ENCODE measurements at places on chromosomes 12 and 14. TPM values are rescaled to one million over a fixed set of nuclear protein-coding genes. Genes with fewer than 3 reads are reported as not detected.

The CNOT2 gene
- 75.6 TPM for total RNA-seq

DNA sequence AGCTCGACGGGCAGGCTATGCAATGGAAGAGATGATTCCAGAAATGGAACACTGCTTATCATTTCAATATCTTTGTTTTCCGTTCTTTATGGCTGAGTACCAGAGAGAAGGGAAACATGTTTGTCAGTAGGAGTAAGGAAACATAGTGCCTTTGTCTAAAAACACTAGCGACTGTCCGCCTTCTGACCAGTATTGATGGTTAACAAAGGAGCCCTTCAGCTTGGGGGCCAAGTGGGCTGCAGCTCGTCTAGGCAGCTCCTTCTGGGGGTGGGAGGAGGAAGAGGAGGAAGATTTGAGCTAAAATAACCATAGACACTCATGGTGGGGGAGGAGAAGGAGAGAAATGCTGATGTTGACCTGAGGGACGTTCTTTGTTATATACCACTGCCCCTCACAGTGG is 15.0 kb downstream of the COQ5 start:
- DNase-seq = no peak

The CCDC88C gene
- 40.6 TPM for total RNA-seq

- no peak for DNase-seq
Measured at GRCh38 chr12:67669217-67669933, 20.8 kb downstream of the DYRK2 start.

GRCh38 chr12:130752692-130753230 is 36.7 kb upstream of the RIMBP2 start:
- DNase-seq = no peak

GRCh38 chr12:92070864-92071445 is 74.7 kb downstream of the BTG1 start:
- DNase-seq = no peak

GRCh38 chr14:101506211-101506925 is 54.9 kb upstream of the DIO3 start:
- no peak for DNase-seq

DNA sequence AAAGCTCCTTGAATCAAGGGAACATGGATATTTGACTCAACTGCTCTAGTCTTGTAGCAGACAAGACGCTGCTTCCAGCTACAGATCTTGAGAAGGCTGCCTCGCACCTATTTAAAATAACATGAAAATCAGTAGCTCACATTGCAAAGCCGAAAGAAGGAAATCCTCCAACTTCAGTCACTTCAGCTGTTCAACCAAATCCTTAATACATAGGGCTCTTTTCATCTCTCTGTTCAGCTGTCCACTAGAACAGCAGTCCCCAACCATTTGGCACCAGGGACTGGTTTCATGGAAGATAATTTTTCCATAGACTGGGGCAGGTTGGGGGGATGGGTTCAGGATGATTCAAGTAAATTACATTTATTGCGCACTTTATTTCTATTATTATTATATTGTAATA is 1116.0 kb upstream of the TMEM132C start:
- no peak for DNase-seq

The RAD9B gene
- 0.29 TPM for total RNA-seq

The LGALS3 gene
- total RNA-seq = 38.2 TPM

GRCh38 chr14:100402631-100403030 is 79.5 kb downstream of the SLC25A47 start:
- no peak for DNase-seq

GRCh38 chr12:65611396-65611795 is 212.9 kb upstream of the HMGA2 start:
- no peak for DNase-seq

DNA sequence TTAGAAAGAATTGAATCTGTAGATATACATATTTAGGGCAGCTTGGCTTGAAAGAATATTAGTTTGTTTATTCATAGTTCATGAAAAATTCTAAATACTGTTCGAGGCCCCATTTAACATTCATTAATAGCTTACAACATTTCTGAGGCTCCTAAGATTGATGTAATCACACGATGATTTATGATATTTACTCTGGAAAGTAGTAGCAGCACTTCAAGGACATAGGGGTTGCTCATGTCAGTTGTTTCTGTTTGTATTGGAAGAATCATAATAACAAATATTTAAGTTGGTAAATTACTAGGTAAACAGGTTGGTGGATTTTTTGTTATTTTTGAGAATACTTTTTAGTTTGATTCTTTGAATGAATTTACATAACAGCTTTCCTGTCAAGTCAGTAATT is 30.4 kb downstream of the CAND1 start:
- no peak for DNase-seq

The HCAR1 gene
- total RNA-seq = 0.15 TPM

DNA sequence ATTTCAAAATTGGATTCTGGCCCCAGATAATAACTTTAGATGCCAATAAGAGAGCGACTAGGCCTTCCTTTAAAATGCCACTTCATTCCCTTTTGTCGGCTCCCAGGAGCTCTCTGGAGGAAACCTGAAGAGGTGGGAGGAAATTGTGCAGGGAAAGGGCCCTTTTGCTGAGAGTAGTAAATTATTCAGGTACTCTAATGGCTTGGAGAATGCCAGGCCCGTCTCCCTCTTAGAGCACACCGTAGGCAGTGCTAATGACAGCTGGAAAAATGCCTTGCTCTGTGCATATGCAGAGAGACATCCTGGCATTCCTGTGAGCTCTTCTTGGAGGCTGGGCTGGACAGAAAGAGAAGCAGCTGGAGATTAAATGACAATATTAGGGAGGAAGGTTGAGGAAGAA is 115.0 kb upstream of the RPH3A start:
- no peak for DNase-seq

The KLRC1 gene
- total RNA-seq = not detected

GRCh38 chr12:49952391-49953055 is 2.0 kb downstream of the AQP2 start:
- DNase-seq = no peak

Data from glomerular endothelial cell (primary cell).